ENCODE measurements at places on chromosomes 6 and 20. TPM values are rescaled to one million over a fixed set of nuclear protein-coding genes. Genes with fewer than 3 reads are reported as not detected.

The DEFB132 gene
- not detected for total RNA-seq

The ZSCAN23 gene
- total RNA-seq: 1.1 TPM

The CPXM1 gene
- 1.3 TPM for total RNA-seq

The KCNS1 gene
- total RNA-seq: 0.29 TPM

The CYP24A1 gene
- 1.3 TPM for total RNA-seq

The SLPI gene
- 250 TPM for total RNA-seq

The HEY2 gene
- 2.8 TPM for total RNA-seq

The MUC22 gene
- total RNA-seq: 4.1 TPM

The SAPCD1 gene
- total RNA-seq: 1.2 TPM

The CRYBG1 gene
- total RNA-seq: 119 TPM

The OSER1 gene
- total RNA-seq: 62.2 TPM

The LHFPL5 gene
- not detected for total RNA-seq

The CYP39A1 gene
- 9.2 TPM for total RNA-seq

The SLC35D3 gene
- not detected for total RNA-seq

The HLA-DRA gene
- total RNA-seq: 440 TPM

The TMEM244 gene
- not detected for total RNA-seq

The DPPA5 gene
- not detected for total RNA-seq

The TRAPPC3L gene
- not detected for total RNA-seq

The UBE2C gene
- 17.4 TPM for total RNA-seq

The ZC2HC1B gene
- total RNA-seq: not detected

The EDEM2 gene
- total RNA-seq: 12.5 TPM

The ACTR5 gene
- 8.3 TPM for total RNA-seq

The AK9 gene
- total RNA-seq: 2.8 TPM

The SPATA25 gene
- not detected for total RNA-seq

The L3MBTL1 gene
- total RNA-seq: 8.0 TPM

The CGA gene
- not detected for total RNA-seq

The BPIFA1 gene
- total RNA-seq: not detected

The RNF5 gene
- 20.8 TPM for total RNA-seq

The TPD52L2 gene
- total RNA-seq: 124 TPM

The CFB gene
- 30.3 TPM for total RNA-seq

The KCNK15 gene
- 2.5 TPM for total RNA-seq

The BTNL2 gene
- not detected for total RNA-seq

The CST2 gene
- not detected for total RNA-seq

The GJA1 gene
- 118 TPM for total RNA-seq

The SAMD3 gene
- 0.88 TPM for total RNA-seq
